ENCODE measurements at places on chromosomes 1 and 21. TPM values are rescaled to one million over a fixed set of nuclear protein-coding genes. Genes with fewer than 3 reads are reported as not detected.

The ASCL5 gene
- total RNA-seq, result 0.16 TPM

The WDR26 gene
- 61.8 TPM for total RNA-seq

The KCND3 gene
- total RNA-seq, result 12.6 TPM

The AUNIP gene
- 1.7 TPM for total RNA-seq

The ADARB1 gene
- total RNA-seq, result 17.0 TPM

DNA sequence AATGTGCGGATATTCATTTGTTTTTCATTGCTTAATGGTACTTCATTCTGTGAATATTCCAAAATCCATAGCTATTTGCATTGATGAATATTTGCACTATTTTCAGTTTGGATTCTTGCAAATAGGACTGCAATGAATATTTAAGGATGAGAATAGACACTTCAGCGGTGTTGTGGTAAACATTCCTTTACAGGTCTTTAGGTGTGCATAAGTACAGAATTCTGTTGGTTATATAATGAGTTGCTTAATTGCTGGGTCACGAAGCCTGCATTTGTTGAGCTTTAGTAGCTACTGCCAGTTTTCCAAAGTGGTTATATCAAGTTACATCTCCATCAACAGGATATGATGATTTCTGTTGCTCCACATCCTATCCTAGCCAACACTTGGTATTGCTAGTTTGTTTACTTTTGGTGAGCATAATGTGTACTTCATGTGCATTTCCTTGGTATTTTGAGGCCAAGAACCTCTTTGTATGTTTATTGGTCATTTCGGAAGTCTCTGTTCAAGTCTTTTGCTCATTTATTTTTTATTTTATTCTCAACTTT, 64.2 kb upstream of the CYYR1 start:
- no peak for DNase-seq

GRCh38 chr21:29798840-29799239, 141.0 kb downstream of the GRIK1 start:
- no peak for DNase-seq

DNA sequence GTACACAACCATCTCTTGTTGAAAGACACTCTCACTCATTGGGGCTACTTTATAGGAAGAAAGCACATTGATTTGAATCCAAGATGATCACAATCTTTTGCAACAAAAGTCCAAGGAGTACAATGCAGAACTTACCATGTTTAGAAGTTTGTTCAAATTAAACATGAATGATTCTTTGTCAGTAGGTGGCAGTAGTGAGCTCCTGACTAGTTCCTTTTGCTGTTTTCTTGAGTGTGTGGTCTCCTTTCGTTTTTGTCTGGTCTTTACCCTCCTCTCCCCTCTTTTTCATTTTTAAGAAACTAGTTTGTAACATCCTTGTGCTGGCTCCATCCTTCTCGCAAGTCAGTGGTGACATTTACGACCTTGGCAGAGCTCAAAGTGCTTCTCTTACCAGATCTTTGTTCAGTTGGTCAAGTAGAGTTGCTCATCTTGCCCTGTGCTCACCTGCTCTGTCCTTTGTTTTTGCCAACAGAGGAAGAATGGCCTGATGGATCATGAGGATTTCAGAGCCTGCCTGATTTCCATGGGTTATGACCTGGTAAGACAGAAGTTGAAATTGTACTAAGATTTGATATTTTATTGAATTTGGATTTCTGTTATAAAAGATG, 35.7 kb upstream of the MTR start:
- no peak for DNase-seq

GRCh38 chr1:51287966-51288365, 42.4 kb downstream of the TTC39A start:
- DNase-seq, result no peak

DNA sequence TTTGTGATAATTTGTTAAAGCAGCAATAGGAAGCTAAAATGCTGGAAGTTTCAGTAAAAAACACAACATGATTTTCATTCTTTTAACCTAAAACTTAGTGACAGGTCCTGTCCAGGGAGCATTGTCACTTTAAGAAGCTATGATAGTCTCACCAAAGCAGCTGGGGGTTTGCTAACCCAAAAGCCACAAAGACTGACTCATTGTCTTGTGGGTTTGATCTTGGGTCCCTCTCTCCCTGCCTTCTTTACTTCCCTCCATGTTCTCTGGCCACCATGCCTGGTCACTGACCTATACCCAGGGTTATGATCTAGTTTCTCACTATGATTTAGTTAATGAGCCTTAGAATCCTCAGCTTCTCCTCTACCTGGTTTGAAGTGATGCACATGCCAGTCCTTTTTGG, 213.5 kb upstream of the PTGFR start:
- DNase-seq, result no peak

- no peak for DNase-seq
Observed at GRCh38 chr21:43304206-43304605, 122.7 kb downstream of the SIK1 start.

DNA sequence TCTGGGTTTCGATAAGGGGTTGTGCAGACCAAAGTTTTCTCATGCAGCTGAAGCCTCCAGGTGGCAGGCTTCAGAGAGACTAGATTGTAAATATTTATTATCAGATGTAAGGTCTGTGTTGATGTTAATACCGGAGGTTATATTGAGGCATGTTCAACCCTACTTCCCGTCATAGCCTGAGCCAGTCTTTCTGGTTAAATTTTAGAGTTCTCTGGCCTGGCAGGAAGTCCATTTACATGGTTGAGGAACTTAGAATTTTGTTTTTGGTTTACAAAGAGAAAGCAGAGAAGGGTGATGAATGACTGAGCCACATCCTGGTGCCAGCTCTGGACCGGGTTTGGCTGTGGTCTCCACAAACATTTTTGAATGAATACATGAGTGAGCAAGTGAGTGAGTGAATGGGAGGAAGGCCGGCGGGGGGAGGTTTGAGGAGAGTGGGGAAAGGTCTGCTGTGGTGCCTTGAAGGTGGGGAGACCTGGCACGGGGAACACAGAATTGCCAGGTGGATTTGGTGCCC, 218.5 kb downstream of the DISC1 start:
- DNase-seq, result no peak

DNA sequence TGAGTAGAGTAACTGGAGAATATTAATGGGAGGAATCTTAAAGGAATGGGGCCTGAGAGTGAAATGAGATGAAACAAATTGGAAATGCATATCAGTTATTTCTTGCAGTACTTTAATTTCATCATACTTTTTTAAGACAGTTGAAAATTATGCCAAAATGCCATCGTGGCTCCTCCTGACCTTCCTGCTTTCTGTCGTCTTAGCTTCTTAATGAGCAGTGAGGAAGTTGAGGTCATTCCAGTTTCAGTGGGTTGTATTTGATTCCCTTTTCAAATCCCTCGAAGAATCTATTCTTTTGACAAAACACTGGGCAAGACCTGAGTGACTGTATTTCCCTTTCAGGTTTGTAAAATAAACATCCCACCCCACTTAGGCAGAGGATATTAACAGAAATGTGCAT, 134.9 kb upstream of the MAP1LC3C start:
- no peak for DNase-seq

DNA sequence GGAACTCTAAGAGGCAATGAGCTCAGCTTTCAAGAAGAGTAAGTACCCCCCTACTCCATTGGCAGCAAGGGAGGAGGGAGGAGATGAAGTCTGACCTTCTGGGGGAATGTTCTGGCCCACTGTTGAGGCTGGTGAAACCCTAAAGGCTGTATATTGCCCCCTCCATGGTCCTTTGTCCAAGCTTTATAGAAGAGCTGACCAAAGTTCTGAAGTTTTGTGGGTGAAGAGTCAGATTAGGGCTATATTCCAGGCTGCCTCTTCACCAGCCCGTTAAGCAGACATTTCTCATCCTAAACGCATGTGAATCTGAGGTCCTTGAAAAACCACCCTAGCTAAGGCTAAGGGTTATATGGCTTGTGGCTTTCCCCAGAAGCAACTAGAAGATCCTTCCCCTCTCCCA, 1.4 kb downstream of the C1orf94 start:
- no peak for DNase-seq

- no peak for DNase-seq
Observed at GRCh38 chr1:90748668-90749067, 31.6 kb upstream of the BARHL2 start.

GRCh38 chr1:237921306-237921705, 30.6 kb upstream of the ZP4 start:
- DNase-seq, result no peak

DNA sequence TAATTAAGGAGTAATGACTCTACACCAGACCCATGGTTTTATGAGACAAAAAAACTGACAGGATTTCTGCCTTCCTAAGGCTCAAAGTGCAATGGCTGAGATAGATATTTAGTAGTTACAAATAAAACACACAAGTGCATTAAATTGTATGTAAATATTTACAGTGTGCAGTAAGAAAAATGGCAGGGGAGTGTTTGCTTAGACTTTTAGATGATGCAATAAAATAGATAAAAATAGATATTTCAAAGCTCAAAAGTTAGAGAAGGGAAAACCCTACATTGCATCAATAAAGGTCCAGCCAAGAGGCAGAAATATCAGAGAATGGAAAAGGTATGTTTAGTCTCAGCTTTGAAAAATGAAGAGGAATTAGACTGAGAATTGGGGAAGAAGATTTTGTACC, 226.3 kb upstream of the FGGY start:
- DNase-seq, result no peak
